ENCODE measurements at places on chromosomes 6 and 20. TPM values are rescaled to one million over a fixed set of nuclear protein-coding genes. Genes with fewer than 3 reads are reported as not detected.

The CD93 gene
- total RNA-seq: 0.11 TPM

DNA sequence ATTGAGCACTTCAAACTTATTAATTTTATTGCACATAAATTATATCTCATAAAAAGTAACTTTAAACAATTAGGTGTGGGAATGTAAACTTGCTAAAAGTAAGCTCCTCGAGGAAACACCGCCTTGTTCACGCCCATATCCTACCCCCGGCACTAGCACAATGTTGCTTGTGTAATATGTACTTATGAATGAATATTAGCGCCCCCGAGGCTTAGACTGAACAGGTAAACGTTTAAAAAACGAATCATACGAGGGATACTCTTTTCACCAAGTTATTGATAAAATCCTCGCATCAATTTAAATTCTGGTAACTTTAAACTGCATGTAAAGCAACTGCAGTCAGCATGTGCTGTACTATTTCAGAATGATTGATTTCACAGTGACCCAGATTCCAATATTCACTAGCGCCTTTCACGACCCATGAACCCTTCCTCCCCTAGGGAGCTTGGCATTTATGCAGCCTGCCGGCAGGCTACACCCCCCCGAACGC, 637 bp downstream of the TFB1M start:
- peaks cover 40% of the 10 kb centered on the region for H3K4me1 ChIP-seq
- DNase-seq: peak; percentile 15
- peaks cover 30% of the 10 kb centered on the region for H3K36me3 ChIP-seq
- H3K27me3 ChIP-seq: no peaks in the 10 kb centered on the region
- H3K4me3 ChIP-seq: peak overlapping the region; percentile 98

- no peak for DNase-seq
- peaks cover 40% of the 10 kb centered on the region for H3K4me1 ChIP-seq
- no peaks in the 10 kb centered on the region for H3K27me3 ChIP-seq
- H3K36me3 ChIP-seq: peaks cover 58% of the 10 kb centered on the region
Observed at GRCh38 chr6:35470663-35471120, 2.5 kb downstream of the RPL10A start.

GRCh38 chr6:109912118-109912517, 66.0 kb upstream of the GPR6 start:
- no peaks in the 10 kb centered on the region for H3K36me3 ChIP-seq
- no peak overlapping the region for H3K27ac ChIP-seq
- H3K4me3 ChIP-seq: no peak overlapping the region

GRCh38 chr20:7911586-7912330, 28.5 kb downstream of the HAO1 start:
- no peak overlapping the region for H3K4me3 ChIP-seq
- no peak overlapping the region for H3K27ac ChIP-seq
- no peak for DNase-seq
- H3K4me1 ChIP-seq: no peaks in the 10 kb centered on the region
- H3K27me3 ChIP-seq: peaks cover 3% of the 10 kb centered on the region

GRCh38 chr20:54156981-54157835, 16.6 kb downstream of the CYP24A1 start:
- H3K27me3 ChIP-seq: peaks cover 7% of the 10 kb centered on the region
- H3K4me3 ChIP-seq: no peak overlapping the region
- no peak for DNase-seq
- H3K36me3 ChIP-seq: no peaks in the 10 kb centered on the region
- H3K27ac ChIP-seq: no peak overlapping the region

- H3K27me3 ChIP-seq: no peaks in the 10 kb centered on the region
- H3K4me1 ChIP-seq: no peaks in the 10 kb centered on the region
- no peak overlapping the region for H3K27ac ChIP-seq
- no peaks in the 10 kb centered on the region for H3K36me3 ChIP-seq
Observed at GRCh38 chr20:12821249-12821648, 187.5 kb upstream of the SPTLC3 start.

DNA sequence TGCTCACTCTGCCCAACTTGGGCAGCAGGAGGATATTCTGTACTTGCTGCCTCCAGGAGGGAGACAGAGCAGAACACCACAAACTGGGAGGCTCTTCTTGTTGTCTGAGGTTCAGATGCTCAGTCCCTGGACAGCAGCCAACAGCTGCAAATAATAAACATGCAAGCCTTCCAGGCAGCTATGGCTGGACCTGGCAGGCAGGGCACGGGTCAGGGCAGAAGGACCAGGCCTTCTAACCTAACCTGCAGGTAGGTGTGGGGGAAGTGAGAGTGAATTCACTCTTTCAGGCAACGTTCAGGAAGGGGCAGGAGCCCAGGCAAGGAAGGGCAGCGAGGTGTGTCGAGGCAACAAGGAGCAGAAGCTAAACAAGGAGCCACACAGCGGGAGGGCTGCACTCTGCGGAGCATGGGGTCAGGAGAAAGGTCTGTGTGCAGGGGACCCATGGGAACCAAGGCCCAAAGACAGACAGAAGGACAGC, 31.5 kb downstream of the NINL start:
- no peaks in the 10 kb centered on the region for H3K27me3 ChIP-seq
- H3K4me1 ChIP-seq: no peaks in the 10 kb centered on the region
- H3K4me3 ChIP-seq: no peak overlapping the region
- H3K27ac ChIP-seq: no peak overlapping the region
- no peaks in the 10 kb centered on the region for H3K36me3 ChIP-seq

Data from activated CD8-positive, alpha-beta T cell treated with anti-CD3 and anti-CD28 coated beads for 36 hours (primary cell).